ENCODE measurements at places on chromosomes 1 and 21.

- DNase-seq = no peak
Observed at GRCh38 chr1:115133440-115133839, 44.1 kb upstream of the TSPAN2 start.

DNA sequence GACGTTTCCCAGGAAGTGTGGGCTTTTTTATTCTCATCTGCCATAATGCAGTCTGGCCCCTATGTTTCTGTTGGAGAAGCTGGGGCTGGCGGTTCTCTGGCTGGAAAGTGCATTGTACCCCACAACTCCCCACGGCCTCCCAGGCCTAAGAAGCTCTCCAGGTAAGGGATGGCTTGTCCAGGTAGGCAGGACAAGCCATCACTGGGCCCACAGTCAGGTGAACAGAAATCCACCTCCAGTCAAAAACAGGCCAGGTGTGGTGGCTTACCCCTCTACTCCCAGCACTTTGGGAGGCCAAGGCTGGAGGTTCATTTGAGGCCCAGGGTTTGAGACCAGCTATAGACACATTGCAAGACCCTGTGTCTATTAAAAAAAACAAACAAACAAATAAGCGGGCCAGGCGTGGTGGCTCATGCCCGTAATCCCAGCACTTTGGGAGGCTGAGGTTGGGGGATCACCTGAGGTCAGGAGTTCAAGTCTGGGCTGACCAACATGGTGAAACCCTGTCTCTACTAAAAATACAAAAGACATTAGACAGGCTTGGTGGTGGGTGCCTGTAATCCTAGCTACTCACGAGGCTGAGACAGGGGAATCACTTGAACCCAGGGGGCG lies 3.1 kb upstream of the WNT9A start:
- no peak for DNase-seq

DNA sequence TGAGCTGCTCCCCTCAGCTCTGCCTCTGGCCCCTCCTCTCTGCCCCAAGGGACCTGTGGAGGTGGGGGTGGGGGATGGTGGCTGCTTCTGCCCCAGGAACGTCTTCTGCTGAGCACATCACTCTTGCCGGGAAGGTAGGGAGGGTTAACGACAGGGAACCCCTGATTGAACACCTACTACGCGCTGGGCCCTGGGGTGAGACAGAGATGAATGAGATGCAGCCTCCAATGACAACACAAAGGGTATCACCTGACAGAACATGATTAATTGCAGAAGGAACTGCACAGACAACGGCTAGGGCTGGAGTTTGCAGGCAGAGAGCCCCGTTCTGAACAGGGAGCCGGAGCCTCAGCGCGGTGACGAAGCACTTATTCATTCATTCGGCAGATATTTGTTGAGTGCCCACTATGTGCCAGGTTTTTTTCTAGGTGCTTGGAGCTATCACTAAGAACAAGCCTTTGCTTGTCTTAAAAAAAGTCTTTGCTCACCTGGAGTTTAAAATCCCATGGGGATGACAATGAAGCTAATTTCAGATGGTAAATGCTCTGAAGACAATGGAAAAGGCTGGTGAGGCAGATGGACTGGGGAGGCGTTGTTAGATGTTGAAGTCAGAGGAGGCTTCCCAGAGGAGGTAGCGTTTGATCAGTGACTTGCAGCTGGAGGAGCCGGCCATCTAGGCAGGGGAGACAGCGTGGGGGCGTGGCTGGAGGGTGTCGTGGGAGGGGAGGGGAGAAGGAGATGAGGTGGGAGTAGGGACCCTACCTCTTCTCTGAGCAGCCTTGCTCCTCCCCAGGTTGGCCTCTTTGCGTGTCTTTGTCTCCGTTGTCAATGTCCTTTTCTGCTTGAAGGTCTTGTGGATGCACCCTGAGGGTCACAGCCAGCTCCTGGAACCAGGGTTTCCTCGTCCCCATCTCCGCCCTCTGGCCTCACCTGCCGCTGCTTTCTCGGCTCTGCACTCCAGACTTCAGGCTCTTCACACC lies 103.1 kb upstream of the CSF3R start:
- DNase-seq = no peak

DNA sequence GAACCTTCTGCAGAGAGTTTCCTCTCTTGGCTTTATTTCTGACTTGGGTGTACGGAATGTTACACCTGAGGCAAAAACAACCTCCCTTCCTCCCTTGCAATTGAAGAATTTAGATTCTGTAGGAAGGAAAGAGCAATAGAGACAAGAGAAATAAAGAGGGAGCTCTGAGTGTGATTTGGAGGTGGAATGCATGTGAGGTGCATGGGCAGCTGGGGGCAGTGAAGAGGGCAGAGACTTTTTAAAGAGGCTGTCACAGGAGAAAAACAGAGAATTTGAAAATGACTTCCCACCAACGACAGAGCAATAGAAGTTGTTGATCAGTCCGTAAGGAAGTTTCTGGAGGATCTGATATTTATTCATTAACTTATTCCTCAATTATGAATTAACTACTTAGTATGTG lies 172.0 kb upstream of the B3GALT2 start:
- DNase-seq = no peak

DNA sequence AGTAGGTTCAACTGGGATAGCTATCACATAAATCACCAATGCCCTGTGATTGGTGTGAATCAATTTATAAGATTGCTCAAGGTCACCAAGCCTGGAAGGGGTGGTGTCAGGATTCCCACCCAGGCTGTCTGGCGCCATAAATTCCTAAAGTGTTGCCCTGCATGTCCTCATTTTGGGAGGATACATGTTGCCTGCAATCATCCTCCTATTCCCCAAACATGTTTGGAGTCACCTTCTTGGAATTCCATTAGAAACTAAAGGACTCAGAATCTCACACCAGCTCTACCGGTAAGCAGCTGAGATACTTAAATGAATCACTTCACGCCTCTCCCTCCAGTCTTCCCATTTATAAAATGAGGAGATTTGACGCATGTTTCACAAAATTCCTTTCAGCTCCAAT lies 54.1 kb upstream of the SLC45A1 start:
- no peak for DNase-seq

DNA sequence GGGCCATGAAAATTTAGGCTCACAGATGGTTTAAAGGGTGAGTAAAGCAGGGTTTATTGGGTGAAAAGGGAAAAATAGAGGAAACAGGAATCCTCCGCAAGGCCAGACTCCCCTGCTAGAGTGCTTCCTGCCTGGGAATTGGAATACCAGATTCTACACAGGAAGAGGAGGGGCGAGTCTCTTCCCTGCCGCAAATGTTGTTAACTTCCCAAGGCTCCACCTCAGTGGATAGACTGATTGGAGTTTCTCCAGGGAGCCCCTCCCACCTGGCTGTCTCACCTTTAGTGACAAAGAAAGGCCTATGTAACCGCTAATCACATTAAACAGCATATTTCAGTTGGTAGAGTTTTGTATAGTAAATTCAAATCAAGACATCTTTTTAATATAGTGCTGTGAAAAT lies 1450.1 kb downstream of the KCNT2 start:
- no peak for DNase-seq

DNA sequence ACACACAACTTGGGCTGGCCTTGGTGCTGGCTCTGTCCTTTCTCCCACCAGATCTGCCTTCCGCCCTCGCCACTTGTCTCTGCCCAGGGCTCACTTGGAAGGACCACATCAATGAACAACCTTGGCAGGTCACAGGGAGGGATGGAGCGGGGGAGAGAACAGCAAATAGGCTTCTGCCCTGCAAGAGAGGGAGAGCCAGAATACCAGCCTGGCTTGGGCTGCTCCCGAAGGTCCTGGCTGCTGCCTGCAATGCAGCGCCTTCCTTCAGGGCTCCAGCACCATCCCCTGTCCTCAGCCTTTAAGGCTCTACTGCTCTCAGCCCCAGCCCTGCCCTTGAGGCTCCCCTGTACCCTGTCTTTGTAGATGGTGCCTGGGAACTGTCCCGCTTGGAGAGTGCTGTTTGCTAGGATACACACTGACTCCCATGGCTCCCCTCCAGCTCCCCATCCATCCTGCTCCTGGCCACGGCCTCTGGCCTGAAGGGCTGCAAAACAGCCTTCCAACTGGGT lies 43.8 kb downstream of the HIVEP3 start:
- no peak for DNase-seq

GRCh38 chr1:177558372-177558771 lies 387.6 kb downstream of the BRINP2 start:
- no peak for DNase-seq

DNA sequence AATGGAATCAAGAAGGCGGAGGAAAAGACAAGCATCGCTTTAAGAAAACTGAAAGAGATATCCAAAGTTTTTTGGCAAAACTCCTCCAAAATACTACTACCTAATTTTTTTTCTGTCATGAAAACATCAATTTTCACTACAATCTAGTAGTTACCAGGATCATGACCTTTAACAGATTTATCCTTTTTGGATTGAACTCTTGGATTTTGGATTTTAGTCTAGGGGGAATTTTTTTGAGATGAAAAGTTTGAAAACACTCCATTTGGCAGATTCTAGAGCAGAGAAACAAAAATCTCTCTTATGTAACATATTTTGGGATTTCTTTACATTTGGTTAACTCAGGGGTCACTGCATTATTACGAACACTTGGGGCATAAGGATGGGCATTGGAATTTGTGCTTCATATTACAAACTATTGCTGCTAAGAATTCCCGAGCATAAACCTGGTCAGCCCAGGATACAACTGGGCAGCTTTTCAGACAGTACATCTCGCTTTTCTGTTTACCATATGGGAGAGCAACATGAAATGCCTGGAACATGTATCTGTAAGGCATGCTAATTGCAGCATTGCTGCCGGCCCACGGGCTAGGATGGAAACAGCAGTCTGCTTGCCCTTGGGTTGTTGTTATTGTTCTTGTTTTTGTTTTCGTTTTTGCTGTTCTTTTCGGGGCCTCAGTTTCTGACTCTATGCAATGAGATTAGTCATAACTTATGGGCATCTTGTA lies 264.3 kb downstream of the RHOU start:
- DNase-seq = no peak

DNA sequence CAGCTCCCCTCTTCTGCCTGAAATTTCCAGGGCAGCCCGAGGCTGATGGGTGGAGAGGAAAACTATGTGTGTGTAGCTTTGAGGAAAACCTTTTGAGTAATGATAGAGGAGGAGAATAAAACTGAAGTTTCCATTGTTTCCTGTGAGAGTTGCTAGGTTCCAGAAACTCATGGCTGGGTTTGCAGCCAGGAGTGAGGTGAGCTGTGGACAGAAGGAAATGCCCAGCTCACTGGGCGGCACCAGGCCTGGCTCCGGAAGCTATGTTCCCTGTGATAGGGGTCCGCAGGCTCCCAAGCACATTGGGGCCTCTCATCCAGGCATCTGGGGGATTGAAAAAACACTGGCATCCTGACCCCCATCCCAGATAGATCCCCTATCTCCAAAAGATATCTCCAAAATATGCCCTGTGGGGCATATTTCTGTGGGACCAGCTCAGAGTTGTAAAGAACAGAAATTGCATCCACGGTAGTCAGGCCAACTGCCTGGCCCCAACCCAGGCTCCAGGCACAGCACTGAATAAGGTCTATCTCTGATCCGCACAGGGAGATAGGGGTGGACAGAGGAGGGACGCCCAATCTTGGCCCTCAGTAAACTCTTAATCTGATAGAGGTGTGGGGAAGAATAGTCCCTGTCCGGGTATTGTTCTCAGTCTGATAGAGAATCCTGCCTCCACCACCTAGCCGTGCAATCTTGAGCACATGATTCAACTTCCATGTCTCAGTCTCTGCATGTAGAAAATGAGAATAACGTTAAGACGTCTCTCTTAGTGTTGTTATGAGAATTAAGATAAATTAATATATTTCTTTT lies 1.8 kb upstream of the HSPG2 start:
- no peak for DNase-seq

DNA sequence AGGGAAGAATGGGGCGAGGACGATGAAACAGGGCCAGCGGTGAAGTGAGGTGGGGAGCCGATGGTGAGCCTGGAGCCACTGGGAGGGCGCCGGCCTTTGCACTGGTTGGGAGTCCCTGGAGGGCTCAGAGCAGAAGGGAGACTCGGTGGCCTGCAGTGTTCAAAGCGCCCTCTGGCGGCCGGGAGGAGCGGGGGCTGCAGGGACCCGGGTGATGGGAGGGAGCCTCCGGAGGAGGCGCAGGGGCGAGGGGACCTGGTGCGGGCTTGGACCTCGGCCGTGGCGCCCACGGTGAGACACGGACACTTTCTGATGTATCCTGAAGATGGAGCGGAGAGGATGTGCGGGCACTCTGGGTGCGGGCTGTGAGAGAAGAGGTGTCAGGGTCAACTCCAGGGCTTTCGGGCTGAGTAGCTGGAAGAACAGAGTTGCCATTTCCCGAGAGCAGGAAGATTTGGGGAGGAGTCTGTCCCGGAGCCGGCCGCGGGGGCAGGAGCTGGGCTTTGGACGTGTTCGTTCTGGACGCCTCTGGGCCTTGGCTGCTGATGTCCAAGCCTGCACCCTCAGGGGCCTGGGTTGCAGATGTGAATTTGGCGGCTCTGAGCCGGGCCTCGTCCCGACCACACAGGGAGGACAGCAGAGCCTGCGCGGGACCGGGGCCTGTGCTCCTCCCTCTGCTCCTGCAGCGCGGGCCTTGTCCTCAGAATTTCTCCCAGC lies 29.7 kb downstream of the HEYL start:
- DNase-seq = no peak

GRCh38 chr1:245461681-245462080 lies 306.9 kb downstream of the KIF26B start:
- no peak for DNase-seq

DNA sequence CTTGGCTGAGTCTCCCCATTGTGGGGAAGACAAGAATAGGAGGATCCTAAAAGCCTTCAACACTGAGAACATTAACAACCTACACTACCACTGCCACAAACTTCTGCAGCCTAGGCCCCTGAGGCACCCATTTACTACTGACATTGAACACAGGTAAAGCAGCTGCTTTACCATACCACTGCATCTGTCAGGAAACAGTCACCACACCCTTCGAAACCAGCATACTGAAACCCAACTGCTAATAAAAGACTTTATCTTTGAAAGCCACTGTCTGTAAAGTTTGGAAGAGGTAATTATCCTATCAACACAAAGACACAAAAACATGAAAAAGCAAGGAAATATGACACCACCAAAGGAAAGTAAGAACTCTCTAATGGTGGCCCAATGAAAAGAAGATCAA lies 7.4 kb downstream of the IFNAR1 start:
- DNase-seq = no peak

- DNase-seq = no peak
Observed at GRCh38 chr1:197800379-197801110, 25.3 kb upstream of the DENND1B start.

DNA sequence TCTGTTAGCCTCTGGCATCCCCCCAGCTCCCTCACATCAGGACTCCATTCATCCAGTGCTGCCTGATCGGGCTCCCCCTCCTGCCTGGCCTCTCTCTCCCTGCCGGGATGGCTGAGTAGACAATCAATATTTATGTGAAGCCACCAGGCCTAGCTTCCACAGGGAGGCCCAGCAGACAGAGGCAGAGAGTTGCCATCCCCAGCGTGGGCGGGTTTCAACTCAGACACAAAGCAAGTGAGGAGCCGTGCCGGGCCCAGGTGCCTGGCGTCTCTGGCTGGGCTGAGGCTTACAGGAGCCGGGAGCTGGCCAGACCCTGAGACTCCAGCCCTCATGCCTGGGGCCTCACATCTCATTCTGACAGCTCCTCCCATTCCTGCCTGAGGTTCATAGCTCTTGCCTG lies 34.5 kb upstream of the ATP2B4 start:
- no peak for DNase-seq

- DNase-seq = no peak
Observed at GRCh38 chr21:38280867-38281266, 24.1 kb downstream of the KCNJ15 start.

- no peak for DNase-seq
Observed at GRCh38 chr1:36950604-36951291, 83.6 kb downstream of the GRIK3 start.

GRCh38 chr1:154871374-154871773 lies 1.3 kb upstream of the KCNN3 start:
- no peak for DNase-seq

GRCh38 chr1:212584092-212584886 lies 24.3 kb upstream of the ATF3 start:
- DNase-seq = no peak
